ENCODE measurements at places on chromosomes 3 and 15.

- no peak for DNase-seq
Measured at GRCh38 chr3:31291818-31292217, 240.9 kb upstream of the STT3B start.

- DNase-seq: no peak
Measured at GRCh38 chr3:88433568-88433967, 283.8 kb downstream of the C3orf38 start.

GRCh38 chr3:112811131-112811884 lies 35.4 kb downstream of the CD200R1L start:
- no peak for DNase-seq

DNA sequence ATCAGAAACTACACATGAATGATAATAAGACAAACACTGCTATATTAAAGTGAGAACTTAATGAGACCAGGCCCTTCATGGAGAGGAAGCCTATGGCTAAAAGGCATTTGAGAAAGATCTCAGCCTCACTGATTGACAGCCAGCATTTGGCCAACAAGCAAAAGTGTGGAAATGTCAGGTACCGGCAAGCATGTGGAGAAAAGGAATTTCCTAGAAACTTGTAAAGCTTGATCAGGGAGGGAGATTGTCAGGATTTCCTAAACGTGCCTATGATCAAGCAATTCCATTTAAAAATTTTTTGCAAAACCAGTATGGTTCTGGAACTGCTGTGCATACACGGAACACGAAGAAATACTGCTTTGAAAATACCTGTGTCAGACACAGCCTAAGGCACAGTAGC lies 220.3 kb upstream of the ATP10A start:
- DNase-seq: no peak

DNA sequence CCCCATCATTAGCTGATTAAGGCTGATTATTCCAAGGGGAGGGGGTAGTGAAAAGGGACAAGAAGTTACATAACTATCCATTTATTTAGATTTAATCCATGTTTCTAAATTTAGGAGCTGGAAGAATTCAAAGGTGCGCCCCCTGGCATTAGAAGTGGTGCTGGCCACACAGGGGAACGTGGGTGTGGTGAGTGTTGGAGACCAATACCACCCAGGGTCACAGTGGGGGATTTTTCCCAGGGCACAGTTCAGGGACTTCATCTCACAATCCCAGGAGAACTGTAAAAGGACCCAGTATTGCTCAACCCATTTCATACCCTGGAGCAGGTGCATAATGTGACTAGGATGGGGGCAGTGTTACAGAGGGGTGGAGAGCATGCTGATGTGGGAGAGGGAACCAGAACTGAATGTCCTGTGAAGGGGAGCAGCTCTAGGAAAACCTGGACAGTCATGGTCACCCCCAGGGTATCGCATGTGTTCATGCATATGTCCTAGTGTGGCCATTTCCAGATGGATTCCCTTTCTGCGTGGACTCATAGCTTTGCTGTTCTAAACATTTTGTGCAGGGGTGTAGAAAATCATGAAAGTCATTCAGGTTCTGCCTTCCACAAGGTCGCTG lies 110.3 kb downstream of the LSM3 start:
- DNase-seq: no peak

GRCh38 chr15:36658898-36659639 lies 79.6 kb downstream of the CDIN1 start:
- no peak for DNase-seq

- DNase-seq: no peak
Measured at GRCh38 chr3:182970811-182971418, 9.4 kb downstream of the DCUN1D1 start.

GRCh38 chr15:101001796-101002195 lies 82.6 kb downstream of the LRRK1 start:
- no peak for DNase-seq

GRCh38 chr3:52194485-52195290 lies 3.3 kb upstream of the ALAS1 start:
- DNase-seq: no peak

DNA sequence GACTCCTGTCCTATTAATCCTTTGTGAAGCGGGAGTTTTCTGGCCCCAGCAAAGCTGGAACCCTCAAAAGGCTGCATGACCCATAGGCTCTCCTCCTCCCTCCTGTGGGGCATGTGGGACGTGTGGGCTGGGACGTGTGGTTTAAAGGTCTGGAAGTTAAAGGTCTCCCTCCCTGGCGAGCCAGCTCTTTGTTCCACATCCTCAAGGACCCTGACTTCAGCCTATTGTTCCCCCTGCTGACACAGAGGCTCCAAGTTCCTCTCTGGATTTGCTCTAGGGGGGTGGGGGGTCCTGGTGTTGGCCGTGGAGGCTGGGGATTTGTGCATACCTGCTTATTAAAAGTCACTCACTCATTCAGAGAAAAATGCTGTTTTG lies 44.2 kb downstream of the SMAD6 start:
- no peak for DNase-seq

GRCh38 chr3:183981990-183982644 lies 35.6 kb downstream of the ABCC5 start:
- no peak for DNase-seq

- DNase-seq: no peak
Measured at GRCh38 chr3:45800611-45801010, 4.3 kb upstream of the SLC6A20 start.

DNA sequence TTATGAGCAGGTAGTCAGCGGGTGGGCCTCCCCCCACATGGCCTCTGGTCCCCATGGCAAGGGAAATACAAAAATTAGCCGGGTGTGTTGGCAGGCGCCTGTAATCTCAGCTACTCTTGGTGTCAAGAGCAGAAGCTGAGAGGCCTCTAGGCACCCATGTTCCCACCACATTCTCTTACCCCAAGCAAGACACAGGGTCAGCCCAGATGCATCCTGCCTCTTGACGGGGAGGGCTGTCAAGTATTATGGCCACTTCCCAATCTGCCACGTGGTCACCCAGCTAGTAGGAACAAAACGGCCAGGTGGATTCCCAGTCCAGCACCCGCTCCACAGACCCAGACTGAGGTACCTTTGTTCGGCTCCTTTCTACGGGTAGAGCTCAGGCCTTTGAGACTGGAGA lies 16.2 kb upstream of the SLC6A6 start:
- DNase-seq: no peak

- DNase-seq: no peak
Measured at GRCh38 chr15:87167055-87167454, 1087.4 kb downstream of the AGBL1 start.

DNA sequence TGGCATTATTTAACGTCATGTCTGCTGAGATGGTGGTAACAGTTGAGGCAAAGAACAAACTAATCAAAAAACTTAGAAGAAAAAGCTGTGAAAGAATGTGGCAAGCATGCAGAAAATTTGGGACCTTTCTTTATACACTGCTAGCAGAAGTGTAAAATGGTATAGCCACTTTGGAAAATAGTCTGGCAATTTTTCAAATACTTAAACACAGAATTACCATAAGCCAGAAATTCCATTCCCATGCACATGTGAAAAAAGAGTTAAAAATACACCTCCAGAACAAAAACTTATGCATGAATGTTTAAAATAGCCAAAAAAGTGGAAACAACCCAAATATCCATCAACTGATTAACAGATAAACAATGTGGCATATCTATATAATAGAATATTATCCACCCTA lies 613.3 kb downstream of the TBL1XR1 start:
- no peak for DNase-seq

DNA sequence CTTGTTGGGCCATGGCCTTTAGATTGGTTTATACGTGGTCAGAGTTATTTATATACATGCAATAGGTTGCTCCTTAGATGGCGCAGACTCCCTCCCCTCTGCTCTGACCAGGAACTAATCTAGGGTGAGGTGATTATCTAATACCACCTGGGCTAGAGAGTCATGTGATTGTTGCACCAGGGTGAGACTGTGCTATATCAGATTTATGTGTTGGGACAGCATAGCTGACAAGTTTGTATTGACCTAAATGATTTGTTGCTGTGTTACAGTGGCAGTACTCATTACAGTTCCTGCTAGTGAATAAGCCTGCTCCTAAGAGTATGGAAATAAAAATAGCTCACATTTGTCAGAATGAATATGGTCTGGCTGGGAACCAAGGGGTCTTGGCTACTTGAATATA lies 7.2 kb upstream of the IQCF6 start:
- no peak for DNase-seq

DNA sequence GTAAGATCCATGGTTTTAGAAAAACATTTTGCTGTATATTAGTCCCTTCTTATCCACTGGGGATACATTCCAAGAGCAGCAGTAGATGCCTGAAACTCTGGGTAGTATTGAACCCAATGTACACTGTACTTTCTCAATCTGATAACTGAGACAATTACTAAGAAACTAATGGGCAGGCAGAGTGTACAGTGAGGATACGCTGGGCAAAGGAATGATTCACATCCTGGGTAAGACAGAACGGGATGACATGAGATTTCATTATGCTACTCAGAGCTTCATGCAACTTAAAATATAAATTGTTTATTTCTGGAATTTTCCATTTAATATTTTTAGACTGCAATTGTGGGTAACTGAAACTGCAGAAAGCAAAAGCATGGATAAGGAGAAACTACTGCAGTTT lies 46.2 kb upstream of the TEX55 start:
- no peak for DNase-seq

DNA sequence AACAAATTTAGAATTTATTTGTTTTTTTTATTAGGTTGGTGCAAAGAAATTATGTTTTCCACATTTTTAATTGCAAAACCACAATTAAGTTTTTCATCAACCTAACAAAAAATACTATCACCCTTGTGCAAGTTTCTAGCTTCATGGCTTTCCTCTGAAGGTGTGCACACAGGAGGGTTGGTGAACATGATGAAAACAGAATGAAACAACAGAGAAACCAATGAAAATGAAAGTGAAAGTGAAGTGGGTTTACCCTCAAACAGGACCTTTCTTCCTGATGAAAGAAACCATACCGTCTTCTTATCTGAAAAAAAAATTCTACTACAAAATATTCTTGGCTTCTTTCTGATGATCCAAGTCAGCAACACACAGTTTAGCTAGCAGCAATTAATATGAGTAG lies 71.9 kb upstream of the FEZF2 start:
- DNase-seq: peak; percentile 2

DNA sequence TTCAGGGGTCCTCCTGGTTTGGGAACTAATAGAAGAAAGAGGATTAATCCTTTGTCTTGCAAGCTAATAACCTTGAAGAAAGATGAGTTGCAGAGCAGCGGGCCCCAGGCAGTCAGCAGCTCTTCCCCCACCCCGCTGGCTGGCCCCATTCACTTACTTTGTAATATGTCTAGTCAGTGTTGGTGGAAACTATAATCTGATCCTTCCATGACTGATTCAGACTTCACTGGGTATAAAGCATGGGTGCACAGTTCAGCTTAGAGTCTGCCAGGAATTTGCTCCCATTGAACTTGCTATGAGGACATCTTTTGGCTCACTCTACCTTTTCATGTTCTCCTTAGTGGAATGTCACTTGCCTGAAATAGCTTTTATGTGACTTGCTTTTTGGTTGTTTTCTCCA lies 117.7 kb downstream of the CCNL1 start:
- no peak for DNase-seq

GRCh38 chr3:188164248-188164687 lies 10.3 kb downstream of the LPP start:
- no peak for DNase-seq

DNA sequence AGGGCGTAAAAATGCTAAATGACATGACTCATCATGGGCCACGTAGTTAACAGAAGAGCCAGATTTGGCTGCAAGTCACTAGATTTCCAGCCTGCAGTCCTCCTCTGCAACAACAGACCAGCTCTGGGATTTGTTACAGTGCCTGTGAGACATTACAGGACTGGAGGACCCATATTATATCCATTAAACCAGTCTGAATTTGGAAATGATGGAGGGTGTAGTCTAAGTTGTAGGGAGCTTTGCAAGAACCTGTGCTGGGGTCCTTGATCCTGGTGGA lies 10.8 kb downstream of the ZNF774 start:
- DNase-seq: no peak

DNA sequence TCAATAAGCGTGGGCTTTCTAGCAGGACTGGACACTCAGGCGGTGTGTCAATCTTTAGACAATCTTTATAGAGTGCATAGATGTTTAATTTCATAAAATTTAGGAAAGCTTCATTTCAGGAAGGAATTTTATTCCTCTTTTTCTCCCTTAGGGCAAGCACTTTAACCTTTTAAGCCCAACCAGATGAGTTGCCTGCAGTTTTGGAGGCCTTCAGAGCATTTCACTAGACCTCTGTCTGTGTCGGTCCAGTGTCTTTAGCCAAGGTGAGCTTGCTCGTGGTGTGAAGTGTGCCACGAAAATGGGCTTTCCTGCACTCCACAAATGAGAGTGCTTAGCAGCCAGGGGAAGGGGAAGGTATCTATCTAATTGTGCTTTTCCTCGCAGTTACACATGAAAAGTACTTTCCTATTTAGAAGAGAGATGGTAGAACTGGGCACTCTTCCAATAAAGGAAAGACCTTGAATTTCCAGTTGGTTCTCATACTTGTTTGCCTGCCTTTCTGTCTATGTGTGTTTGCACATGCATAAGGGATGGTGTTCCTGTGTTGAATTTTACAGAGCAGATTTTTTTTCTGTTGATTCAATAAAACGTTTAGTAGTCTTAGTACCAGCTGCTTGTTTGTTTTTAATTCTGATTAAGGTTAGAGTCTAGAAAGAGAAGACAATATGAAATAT lies 53.6 kb downstream of the FEZF2 start:
- DNase-seq: no peak

DNA sequence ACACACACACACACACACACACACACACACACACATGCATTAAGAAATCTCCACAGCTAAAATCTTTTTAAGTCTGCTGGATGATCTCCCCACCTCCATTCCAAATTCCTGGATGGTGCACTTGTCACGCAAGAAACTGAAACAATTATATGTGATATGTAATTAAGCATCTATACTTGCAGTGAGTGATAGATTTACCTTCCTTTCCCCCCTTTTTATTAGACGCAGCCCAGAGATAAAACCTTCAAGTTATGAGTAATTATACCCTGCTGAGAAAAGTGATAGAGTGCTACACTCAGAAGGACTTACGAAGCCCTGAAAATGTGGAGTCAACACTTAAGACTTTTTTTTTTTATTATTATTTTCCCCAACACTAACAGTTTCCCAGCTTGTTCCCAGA lies 255.2 kb downstream of the LSAMP start:
- DNase-seq: no peak

GRCh38 chr3:195187609-195188425 lies 83.1 kb downstream of the XXYLT1 start:
- no peak for DNase-seq

GRCh38 chr15:49155834-49156627 lies 632 bp upstream of the COPS2 start:
- DNase-seq: no peak

GRCh38 chr15:55588070-55588814 lies at the start of gene PYGO1:
PYGO1 (minus strand) TSS chr15:55588345; CDS start chr15:55587883, 462 bp downstream.
- no peak for DNase-seq

All from stimulated activated naive CD4-positive, alpha-beta T cell (primary cell).